GM19239 (cell line): ENCODE measurements at places on chromosomes 3 and 15.

DNA sequence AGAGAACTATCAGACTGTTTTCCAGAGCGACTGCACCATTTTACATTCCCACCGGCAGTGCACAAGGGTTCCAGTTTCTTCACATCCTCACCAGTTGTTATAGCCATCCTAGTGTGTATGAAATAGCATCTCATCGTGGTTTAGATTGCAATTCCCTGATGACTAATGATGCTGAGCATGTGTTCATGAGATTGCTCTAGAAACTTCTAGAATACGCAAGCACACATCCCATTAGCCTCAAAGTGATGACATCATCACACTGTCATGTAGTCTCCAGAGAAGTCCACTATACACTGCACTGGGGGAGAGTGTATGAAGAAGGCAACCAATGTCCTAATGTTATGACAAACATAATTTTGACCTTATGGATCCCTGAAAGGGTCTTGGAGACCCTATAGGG, 30.1 kb downstream of the FBLN2 start:
- DNase-seq, result no peak

DNA sequence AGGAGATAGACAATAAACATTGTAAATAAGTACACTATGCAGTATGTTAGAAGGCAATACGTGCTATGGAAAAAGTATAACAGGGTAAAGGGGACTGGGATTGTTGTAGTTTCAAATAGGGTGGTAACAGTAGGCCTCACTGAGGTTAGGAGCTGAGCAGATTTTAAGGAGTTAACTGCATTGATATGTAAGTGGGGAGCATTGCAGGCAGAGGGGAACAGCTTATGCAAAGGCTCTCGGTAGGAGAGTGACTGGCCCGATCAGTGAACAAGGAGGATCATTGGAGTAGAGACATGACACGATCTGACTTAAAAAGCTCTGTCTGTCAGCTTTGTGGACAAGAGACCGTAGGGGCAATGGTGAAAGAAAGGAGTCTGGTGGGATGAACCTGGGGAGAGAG, 46.8 kb downstream of the PCCB start:
- DNase-seq, result no peak

- DNase-seq, result no peak
Observed at GRCh38 chr3:140736863-140737460, 59.1 kb downstream of the TRIM42 start.

GRCh38 chr3:132726341-132726823, 4.2 kb upstream of the NPHP3 start:
- no peak for DNase-seq

DNA sequence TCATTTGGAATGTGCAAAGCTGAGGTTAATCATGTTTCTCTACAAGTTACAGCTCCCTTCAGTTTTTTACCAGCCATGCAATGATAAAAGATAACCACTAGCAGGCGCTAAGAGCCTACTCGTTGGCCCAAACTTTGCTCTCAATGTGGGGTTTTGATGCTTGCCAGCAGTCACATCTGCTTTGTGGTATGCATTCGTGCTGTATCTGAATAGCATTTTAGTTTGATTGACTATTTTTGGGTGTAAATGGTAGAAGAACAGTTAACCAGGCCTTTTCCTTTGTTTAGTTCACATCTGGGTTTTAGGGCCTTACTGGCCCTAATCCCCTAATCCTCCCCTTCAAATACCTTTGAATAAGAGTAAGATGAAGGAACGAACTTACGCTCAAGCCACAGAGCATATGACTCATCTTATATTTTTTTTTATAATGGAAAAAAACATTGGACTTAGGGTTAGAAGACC, 4.4 kb upstream of the CLDN11 start:
- DNase-seq, result no peak

- DNase-seq, result no peak
Observed at GRCh38 chr15:92810418-92811138, 89.5 kb upstream of the CHD2 start.

DNA sequence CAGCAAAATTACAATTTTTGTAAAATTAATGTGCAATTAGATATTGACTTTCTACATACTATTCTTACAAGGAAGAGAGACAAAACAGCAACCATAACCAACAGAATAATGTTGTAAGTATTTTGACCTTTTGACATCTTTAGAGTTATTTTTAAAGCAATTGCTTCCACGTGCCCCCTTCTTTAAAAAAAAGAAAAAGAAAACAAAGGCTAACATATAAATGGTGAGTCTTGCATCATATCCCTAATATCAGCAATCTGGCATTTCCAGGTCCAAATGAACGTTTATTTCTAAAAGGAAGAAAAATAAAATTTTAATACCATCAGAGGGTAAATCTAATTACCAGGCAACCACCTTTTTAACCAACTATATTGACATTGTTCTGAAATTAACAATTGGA, 19.3 kb upstream of the STRIT1 start:
- DNase-seq, result no peak

DNA sequence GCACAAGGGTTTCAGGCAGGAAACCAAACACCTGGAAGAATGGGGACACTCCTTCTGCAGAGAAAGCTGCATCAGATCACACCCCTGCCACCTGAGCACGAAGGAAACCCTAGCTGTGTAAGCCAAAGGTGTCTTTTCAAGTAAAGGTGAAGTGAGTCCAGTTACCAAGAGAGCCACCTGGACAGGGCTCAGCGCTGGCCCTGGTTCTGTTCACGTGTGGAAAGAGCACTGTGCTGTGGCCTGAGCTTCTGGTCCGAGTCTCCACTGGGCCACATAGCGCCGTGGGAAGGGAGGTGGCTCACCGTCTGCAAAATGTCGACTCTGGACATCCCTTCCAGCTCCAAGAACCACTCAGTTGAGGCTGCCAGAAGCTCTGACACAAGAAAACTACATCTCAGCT, 151.1 kb downstream of the ADAMTS17 start:
- DNase-seq, result no peak

DNA sequence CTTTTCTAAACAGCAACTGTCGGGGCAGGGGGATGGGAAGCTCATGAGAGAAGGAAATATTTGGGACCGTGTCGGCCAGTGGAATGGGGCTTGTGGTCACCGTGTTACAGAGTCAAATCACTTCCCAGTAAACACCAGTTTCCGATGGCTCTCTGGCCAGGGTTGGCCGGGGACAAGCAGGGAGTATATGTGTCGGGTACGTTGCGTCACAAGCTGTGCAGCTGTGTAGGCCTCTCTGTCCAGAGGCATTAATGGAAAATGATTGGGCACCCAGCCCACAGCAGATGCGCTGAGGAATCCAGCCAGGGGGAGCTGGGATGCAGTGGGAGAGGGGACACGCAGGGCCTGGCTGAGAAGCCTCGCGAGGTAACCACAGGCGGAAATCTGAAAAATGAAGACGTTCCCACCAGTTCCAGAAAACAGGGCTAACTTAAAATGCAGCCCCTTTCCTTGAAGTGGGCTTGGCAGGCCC, 15.8 kb upstream of the ALDH1A3 start:
- no peak for DNase-seq

GRCh38 chr3:155335724-155336354, 42.4 kb upstream of the STRIT1 start:
- DNase-seq, result no peak

DNA sequence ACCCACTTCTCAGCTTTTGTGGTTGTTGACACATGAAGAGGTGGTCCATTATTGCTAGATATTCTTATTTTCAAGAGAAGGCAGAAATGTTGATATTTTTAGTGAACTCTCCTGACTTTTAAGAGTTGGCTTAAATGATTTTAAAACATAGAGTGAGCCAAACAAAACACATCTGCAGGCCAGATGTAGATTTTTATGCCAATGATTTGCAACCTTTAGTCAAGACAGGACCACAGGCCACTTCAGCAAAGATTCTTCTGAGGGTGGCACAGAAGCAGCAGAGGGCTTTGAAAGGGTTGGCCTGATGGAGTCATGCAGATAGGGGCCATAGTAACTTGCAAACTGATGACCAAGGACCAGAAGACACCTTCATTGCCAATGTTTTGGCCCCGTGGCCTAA, 276.5 kb upstream of the P2RY1 start:
- DNase-seq, result no peak

DNA sequence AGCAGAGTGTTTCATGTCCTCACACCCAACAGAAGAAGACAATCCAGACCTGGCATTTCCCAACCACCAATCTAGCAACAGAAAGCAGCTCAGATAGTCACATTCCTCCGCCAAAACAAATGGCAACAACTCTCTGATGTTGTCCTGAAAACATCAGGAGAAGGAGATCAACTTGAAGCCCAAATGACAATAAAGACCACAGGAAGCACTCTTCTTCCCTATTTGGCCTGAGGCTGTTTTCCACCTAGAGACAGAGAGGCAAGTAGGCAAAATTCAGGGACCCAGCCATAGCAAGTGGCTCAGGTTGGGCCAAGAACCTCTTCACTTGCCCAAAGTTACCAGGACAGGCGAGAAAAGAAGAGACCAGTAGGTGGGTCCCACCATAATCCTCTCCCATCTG, 35.0 kb downstream of the ZNF148 start:
- DNase-seq, result no peak

DNA sequence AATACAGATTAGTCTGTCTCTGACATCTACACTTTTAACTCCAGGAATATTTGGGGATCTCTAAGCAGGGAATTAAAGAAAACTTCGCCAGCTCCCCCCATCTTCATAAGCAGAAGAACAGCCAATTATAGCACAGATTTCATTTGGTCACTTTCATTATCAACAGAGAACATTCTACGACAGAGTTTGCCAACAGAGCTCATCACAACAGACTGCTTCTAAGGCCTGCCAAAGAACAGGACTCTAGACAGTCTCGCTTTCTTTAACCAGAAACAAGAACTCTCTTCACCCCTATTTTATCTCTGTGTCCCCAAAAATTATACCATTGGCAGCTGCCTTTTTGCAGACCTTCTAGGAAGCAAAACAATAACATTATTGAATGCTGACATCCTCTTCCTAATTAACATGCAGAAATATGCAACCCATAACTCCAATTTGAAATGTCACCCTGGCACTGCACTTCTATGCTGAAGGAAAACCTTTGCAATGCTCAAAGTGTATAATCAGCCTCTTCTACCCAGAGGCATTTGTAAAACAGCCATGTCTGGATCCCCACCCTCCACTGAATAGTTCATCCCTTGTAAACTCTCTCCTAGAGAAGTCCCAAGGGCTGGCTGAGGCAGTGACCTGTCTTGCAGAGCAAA, 552.8 kb downstream of the MAGI1 start:
- DNase-seq, result no peak

DNA sequence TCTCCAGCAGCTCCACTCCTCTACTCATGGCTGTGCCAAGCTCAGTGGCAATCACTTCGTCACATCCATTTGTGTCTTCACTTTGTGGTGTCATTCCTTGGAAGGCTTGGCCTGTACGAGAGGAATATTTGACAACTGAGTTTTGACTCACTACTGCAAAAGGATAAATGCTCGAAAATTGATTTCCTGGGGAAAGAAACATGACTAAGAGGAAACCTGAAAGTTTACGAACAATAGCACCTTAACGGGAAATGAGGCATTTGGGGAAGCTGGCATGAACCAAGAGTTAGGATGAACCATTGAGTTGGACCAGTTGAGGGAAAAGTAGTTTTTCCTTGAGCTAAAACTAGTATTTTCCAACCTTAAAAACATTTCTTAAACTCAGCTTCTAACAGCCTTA, 74.2 kb upstream of the ABHD17C start:
- no peak for DNase-seq

- DNase-seq, result no peak
Observed at GRCh38 chr3:58104712-58105111, 96.5 kb downstream of the FLNB start.

- DNase-seq, result no peak
Observed at GRCh38 chr15:31401282-31401681, 74.6 kb downstream of the KLF13 start.

GRCh38 chr3:131903988-131904415, 130.8 kb downstream of the CPNE4 start:
- DNase-seq, result no peak

- no peak for DNase-seq
Observed at GRCh38 chr3:102614585-102614984, 179.8 kb downstream of the ZPLD1 start.

- DNase-seq, result no peak
Observed at GRCh38 chr15:55277116-55277564, 12.5 kb downstream of the RAB27A start.

- no peak for DNase-seq
Observed at GRCh38 chr3:77869423-77869822, 829.5 kb downstream of the ROBO2 start.

DNA sequence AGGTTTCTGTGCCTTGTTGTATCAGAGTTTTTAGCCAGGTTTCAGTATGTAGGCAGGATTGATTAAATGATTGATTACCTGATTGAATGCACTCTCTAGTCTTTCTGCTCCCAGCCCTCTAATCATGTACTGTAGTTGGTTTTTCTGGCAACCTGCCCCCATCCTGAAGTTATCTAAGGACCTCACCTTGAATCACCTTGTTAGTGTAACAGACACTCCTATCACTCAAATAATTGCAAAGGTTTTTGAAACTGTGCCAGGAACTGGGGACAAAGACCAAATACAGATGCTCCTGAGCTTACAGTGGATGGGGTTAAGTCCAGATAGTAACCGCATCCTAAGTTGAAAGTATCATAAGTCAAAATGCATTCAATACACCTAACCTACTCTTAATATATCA, 141.5 kb upstream of the EIF1B start:
- DNase-seq, result no peak
